Activated CD4-positive, alpha-beta T cell treated with anti-CD3 and anti-CD28 coated beads for 36 hours (primary cell): ENCODE measurements at places on chromosomes 7 and 10.

GRCh38 chr10:76523791-76524351, 1092.4 kb downstream of the LRMDA start:
- no peak for DNase-seq

- no peak for DNase-seq
Measured at GRCh38 chr10:122993797-122994336, 13.7 kb downstream of the PSTK start.

DNA sequence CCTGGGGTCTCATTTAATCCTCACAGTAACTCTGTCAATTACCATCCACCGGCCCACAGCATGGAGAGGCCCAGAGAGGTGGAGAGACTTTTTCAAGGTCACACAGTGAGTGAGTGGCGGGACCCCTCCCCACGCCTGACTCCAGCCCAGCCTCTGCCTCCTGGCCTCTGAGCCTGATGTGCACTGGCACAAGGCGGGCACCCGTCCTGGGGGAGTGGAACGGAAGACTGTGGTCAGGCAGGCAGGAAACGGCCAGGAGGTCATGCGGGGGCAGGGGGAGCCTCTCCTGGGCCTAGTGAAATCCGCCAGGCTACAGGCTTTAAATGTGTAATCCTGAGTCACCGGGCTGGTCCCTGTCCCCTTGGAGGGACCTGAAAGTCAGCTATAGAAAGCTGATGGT, 32.2 kb downstream of the ZCCHC24 start:
- peak; percentile 53 for DNase-seq

DNA sequence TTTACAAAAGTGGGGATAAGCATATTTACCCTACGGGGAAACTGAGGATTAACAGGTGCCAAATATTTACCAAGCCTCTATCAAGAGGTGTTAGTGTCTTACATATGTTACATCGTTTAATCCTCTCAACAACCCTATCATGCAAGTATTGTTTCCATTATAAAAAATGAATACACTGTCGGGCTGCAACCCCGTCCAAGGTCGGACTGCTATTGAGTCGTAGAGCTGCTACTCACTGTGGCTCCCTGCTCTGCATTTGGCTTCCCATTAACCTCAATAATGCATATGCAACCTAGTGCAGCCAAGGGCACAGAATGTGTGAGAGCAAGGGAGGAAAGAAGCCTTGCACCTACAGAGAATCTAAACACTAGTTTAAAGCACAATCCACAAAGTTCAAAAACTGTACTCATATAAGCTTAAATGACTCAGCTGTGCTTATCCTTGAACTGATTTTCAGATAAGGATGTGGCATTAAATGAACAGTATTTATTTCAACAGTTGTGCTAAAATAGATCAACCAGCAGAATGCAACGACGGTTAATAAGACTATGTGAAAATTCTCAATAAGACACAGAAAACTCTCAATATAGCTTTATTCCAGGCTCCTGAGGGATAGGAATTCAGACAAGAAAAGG, 49.9 kb downstream of the UBE2H start:
- no peak for DNase-seq

GRCh38 chr7:41501006-41501405, 201.9 kb downstream of the INHBA start:
- DNase-seq: no peak

GRCh38 chr10:21526860-21527597, 1.5 kb upstream of the SKIDA1 start:
- DNase-seq: peak; percentile 63

GRCh38 chr7:74449809-74450397, 3.8 kb upstream of the GTF2IRD1 start:
- peak; percentile 83 for DNase-seq

- DNase-seq: peak; percentile 24
Measured at GRCh38 chr10:93075369-93076221, 1.9 kb downstream of the CYP26A1 start.

GRCh38 chr7:12648704-12649261, 38.6 kb upstream of the ARL4A start:
- no peak for DNase-seq
